ENCODE measurements at places on chromosomes 5 and 9. TPM values are rescaled to one million over a fixed set of nuclear protein-coding genes. Genes with fewer than 3 reads are reported as not detected.

Gene HSPB3
- total RNA-seq = not detected

Gene CCDC171
- total RNA-seq = 2.1 TPM

- no peak for DNase-seq
These were observed 46.2 kb upstream of the TUSC1 start for GRCh38 chr9:25724424-25724823.

Gene PCDHA6
- not detected for total RNA-seq

DNA sequence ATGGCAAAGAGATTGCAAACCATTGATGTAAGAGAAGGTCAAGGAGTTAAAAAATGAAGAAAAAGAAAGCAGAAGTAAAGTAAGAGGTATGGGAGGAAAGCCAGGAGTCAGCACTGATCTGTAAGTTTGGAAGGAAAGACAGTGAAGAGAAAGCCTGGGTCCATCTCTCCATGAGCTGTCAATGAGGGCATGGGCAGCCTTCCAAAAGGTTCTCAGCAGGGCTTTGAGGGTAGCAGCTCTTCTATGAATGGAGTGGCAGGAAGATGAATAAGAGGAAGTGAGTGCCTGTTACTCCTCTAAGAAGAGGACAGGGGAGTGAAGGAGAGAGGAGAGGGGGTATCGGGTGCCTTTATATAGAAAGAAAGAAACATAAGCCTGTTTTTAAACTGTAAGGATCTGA, 97.1 kb downstream of the ADCY2 start:
- no peak for DNase-seq

Gene EIF4E1B
- not detected for total RNA-seq

DNA sequence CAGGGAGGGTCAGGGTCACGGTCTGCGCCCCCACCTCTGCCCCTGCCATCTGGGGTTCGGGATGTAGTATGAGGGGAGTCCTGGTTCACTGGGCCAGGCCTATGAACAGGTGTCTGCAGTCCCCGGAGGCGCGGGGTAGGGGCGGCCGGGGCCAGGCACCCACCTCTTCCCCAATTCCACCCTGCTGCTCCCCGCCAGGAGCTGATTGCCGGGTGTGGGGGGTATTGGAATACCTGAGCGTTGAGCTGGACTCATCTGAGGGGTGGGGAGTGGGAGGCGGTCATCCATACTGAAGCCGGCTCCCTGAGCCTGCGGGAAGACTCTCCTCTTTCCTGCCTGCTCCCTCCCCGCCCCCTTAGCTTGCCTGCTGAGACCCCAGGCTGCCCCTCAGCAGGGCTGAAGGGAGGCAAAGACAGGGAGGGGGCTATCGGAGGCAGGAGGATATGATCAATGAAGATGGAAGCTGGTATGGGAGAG, 679 bp downstream of the SLC6A7 start:
- DNase-seq = no peak

DNA sequence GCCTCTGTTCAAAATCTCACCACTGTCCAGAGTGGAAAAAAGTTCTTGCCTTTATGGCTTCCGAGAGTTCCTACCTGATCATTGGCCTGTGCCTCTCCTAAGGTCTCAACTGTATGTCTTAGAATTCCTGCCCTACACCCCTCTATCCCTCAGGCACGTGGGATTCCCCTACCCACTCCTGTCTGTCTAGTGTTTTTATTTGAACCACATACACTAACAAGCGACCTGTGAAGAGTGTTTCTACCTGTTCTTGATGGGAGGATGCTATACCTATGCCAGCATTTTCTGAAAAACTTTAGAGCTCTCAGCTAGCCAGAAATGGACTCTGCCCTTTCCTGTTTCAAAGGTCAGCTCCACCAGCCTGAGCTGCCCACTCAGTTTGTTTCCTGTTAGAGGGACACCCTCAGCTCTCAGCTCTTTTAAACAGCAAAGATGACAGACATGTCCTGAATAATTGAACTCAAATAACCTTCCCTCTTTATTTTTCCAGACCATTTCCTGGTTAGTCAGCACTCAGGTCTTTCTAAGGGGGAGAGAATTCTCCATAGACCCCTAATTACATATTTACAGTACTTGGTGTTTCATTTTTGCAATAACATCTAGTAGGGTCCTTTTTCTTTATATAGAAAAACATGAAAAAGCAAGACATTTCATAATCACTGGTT, 214.8 kb downstream of the AOPEP start:
- DNase-seq = no peak

GRCh38 chr5:6248132-6248531, 130.2 kb downstream of the MED10 start:
- no peak for DNase-seq

GRCh38 chr9:120571443-120572257, 8.3 kb downstream of the CDK5RAP2 start:
- no peak for DNase-seq

Gene LHX3
- total RNA-seq = not detected

GRCh38 chr5:10109299-10109698, 140.4 kb downstream of the ATPSCKMT start:
- DNase-seq = no peak

Gene CORO2A
- 12.2 TPM for total RNA-seq

DNA sequence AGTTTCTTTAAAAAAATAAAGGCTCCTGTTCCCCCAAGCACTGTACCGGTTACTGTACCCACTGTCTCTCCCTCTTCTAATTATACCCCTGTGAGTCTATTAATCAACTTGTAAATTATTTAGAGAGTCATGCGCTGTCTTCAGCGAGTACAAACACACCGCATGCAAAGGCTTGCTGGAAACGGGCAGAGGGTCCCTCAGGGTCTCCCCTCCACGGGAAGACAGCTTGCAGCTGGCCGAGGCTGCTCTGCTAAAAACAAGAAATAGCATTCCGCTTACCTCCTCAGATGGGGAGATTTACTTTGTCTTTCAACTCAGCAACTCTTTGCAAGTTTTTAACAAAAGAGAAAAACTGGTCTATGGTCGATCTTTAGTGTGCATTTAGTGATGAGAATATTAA, 71.8 kb downstream of the AK8 start:
- DNase-seq = no peak

DNA sequence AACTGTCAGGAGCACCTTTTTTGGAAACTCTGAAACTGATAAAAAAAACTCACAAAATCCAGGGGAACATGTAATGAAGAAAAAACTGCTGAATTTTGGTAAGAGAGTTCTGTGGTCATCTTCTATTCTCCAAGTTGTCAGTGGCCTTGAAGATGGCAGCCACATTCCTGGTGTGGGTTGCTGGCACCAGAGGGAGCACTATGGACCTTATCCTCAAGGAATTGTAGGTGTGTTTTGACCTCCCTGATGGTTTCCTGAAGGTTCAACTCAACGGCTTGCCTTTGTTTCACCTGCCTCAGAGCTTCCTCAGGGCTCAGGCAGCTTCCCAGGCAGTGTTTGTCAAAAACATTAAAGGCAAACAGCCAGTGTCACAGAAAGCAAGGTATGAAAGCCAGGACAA, 2.2 kb upstream of the SLC38A9 start:
- DNase-seq = no peak
